ENCODE measurements at places on chromosomes 7 and 10.

GRCh38 chr10:14656052-14656730 lies 118.5 kb downstream of the FAM107B start:
- DNase-seq = no peak

- DNase-seq = no peak
Observed at GRCh38 chr10:50544857-50545429, 78.8 kb downstream of the SGMS1 start.

DNA sequence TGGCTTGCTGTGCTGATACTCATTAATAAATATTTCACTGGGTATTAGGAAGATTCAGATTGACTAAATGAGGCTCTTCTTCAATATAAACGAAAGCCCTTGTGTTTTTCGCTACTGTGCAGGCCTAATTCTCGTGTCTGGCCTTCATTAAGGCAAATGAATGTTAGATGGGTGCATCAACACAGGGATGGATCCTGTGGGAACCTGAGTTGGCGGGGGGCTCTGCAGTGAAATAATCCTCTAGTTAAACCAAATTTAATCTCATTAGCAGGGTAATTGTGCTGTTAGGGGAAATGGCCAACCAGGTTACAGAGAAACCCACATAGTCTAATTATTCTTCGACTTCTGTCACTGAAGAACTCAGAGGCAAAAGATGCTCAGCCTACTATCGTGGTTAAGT lies 325.8 kb upstream of the LRGUK start:
- DNase-seq = no peak

GRCh38 chr10:69318867-69319727 lies 40.8 kb downstream of the HK1 start:
- DNase-seq = peak; percentile 76

GRCh38 chr10:52951824-52952223 lies 179.2 kb upstream of the MBL2 start:
- DNase-seq = peak; percentile 46

- DNase-seq = no peak
Observed at GRCh38 chr7:10075866-10076265, 897.8 kb upstream of the PHF14 start.

- DNase-seq = no peak
Observed at GRCh38 chr10:18231480-18231879, 91.3 kb downstream of the CACNB2 start.

GRCh38 chr10:15744217-15744865 lies 24.6 kb upstream of the ITGA8 start:
- DNase-seq = peak; percentile 84

GRCh38 chr7:120554960-120555571 lies 282.1 kb downstream of the KCND2 start:
- peak; percentile 49 for DNase-seq

- DNase-seq = peak; percentile 74
Observed at GRCh38 chr7:155293721-155294510, 3.8 kb upstream of the INSIG1 start.

DNA sequence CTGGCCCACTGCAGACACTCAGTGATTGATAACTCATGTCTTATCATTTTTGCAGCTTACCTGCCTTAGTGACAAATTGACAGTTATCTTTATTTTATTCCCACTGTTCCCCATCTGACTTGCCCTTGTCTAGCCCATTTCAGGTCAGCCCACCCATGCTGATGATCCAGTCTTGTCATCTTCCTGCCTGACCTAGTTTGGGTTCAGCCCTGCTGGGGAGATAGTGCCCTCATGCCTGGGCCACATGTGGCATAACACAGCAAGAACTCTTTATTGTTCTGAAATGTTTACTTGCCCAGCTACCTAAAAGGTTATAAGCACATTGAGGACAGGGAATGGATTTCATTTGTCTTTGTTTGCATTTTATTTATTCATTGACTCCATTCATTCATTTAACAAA lies 75.6 kb downstream of the ENTPD1 start:
- no peak for DNase-seq
